ENCODE measurements at places on chromosomes 16 and 17.
A peak's percentile ranks its signal among the peaks of the same experiment; 100 is the strongest.

DNA sequence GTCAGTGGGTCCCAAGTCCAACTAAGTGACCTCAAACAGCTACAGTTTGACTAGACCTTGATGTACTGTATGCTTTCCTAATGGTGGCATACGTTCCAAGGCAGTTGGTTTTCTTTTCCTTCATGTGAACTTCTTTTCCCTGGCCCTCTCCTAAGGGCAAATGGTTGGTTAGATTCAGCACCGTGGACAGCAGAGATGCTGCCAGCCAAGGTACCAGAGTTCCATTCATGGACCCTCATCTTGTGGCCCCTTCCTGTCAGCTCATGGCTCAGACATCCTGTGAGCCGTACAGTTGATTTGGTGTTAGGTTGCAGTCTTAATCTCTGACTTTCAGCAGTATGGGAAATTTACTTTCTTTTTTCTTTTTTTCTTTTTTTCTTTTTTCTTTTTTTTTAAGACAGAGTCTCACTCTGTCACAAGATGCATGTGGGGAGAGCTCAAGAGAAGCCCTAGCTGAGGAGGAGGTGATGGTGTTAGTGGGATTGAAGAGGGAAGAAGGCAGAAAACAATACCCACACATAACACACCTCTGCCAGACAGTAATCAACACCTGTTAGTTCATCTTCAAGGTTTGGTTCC is 122.4 kb downstream of the USP31 start:
- DNase-seq: no peak

GRCh38 chr17:78272181-78272913 is 40.9 kb downstream of the TMEM235 start:
- peak; percentile 34 for DNase-seq

GRCh38 chr17:69232650-69233049 is 4.0 kb upstream of the ABCA10 start:
- no peak for DNase-seq

GRCh38 chr16:15033309-15033707 is 22.6 kb downstream of the NTAN1 start:
- no peak for DNase-seq

DNA sequence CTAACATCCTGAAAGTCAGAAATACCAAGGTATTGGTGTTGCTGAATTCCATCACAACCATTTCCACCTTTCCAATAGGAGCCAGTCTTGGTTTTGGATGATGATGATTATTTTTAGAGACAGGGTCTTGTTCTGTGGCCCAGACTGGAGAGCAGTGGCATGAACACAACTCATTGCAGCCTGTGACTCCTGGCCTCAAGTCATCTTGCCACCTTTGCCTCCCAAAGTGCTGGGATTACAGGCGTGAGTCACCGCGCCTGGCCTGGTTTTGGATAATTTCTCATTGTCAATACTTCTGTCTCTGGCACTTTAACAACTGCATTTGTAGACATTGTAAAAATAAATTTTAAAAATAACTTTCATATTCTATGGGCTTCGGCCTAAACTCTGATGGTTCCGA is 22.6 kb downstream of the STAT5B start:
- no peak for DNase-seq

GRCh38 chr16:89722392-89723278 is 1.3 kb downstream of the ZNF276 start:
- DNase-seq: peak; percentile 6

- DNase-seq: no peak
Measured at GRCh38 chr16:20073203-20074098, at the start of gene GPR139. Gene GPR139, minus strand, starts transcription at chr16:20073890. Its CDS starts 274 bp downstream, at chr16:20073616.
